ENCODE measurements at places on chromosomes 4 and X.

DNA sequence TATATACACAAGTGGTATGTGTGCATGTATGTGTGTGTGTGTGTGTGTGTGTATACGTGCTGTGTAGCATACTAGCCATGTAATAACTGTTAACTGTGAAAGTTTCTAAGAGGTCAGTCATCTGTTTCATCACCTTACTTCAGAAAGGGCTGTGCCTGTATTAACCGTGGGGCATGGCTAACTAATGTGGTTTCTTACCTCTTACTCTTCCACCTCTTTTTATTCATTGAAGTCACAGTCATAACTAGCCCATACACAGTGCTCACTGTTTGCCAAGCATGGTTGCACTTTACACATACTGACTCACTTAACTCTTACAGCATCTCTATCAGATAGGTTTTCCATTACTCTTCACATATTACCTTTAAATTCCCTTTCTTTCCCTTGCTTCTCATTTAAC, 23.7 kb upstream of the LRAT start:
- no peak for DNase-seq

DNA sequence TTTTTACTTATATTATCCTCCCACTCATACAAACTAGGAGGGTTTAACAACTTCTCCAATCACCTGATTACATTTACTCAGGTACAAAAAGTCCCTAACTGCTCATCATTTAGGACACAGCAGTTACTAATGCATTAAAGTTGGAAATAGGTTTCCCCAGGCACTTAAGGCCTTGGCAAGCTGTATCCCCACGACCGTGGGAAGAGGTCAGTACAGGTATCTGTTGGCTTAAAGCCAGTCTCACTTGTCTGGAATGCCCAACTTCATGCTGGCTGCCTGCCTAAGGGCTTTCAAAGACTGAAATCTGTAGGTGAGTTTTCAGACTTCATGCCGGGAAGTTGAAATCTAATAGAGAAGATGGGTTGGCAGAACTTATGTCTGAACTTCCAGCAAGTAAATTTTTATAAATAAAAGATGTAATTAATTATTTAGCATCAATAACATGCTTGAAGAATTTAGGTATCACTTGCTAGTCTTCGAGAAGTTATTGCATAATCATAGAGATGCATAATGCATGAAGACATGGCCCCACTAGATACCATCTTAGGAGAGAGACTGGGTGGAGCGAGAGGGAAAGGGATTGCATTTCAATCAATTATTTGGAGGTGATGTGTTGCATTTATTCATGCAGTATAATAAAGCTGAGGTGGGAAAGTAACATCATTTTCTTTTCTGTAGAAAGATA, 54.2 kb downstream of the SCD5 start:
- DNase-seq: no peak

GRCh38 chrX:41912923-41913322, 10.4 kb downstream of the CASK start:
- DNase-seq: no peak

GRCh38 chr4:15894393-15894792, 44.1 kb downstream of the FGFBP1 start:
- no peak for DNase-seq

- no peak for DNase-seq
These were observed 815.4 kb upstream of the PCDH10 start for GRCh38 chr4:132333724-132334047.

DNA sequence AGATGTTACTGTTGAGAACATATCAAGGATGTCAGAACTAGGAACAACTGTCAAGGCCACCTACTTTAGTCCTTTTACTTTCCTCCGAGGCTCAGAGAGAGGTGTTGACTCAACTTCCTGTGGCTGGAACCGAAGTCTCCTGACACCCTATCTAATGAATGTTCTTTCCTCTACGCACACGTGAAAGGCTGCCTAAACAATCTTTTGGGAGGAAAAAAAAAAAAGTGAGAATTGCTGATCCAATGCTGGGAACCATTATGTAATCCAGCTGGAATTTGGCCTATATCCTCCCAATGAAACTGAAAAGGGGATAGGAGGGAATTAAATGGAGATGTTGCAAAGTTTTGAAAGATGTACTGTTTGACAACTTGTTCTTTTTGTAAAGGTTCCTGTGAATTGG, 8.3 kb upstream of the MAP7D3 start:
- no peak for DNase-seq

- DNase-seq: no peak
These were observed 189.8 kb upstream of the AFF2 start for GRCh38 chrX:148310426-148311165.

DNA sequence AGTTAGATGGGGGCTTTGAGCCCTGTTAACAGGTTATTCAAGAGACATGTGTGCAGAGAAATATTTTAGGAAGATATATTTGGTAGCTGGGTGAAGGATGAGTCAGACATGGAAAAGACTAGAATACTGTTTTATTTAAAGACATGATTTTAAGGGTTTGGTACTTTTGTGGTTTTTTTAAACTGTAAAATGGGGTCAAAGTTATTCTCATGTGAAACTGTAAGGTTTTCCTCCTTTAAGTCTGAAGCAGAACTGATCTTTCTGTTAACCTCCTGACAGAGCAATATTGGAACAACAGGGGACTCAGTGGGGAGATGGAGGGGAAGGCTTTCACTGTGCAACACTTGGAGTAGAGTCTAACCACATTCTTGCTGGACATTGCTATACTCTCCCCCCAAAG, 112.4 kb upstream of the LSM6 start:
- DNase-seq: no peak

- DNase-seq: no peak
These were observed 327.3 kb downstream of the MAPK10 start for GRCh38 chr4:86032476-86033022.

DNA sequence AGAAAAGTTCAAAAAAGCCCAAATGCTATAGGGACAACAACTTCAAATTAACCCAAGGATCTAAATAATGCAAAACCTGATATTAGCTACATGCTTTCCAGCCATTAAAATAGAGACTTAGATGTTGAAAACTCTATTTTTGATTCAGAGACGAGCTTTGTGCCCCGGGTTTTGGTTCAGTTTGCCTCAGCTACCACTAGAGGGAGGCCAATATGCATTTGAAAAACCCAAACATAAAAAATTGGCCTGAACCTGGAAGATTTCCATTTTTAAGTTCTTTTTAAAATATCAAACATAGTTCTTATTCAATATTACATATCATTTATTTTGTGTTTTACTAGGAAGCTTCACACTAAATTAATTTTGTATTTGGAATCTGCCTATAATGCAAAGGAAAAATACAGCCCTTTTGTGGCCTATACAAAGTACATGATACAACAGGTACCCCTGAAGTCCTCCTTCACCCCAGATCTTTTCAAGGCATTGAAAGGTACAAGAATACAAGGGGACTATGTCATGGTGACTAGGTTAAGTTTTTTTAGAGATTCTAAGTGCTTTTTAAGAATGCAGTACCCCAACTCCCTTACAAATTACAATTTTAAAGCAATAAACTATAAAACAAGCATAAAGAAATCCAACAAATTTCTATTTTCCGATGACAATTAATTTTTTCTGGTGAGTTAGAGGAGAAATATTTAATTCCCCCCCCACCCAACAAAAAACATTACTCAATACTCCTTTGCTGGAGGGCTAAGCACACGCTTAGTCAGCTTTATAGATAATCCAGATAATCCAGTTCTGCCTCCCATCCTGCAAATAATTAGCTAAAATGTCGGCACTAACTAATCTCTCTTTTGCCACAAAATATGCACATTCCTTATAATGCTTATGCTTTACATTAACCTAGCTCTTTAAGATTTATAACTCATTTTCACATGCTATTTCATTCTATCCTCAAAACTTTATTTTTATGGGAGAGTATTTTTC, 97.7 kb upstream of the PTPN13 start:
- peak; percentile 68 for DNase-seq

DNA sequence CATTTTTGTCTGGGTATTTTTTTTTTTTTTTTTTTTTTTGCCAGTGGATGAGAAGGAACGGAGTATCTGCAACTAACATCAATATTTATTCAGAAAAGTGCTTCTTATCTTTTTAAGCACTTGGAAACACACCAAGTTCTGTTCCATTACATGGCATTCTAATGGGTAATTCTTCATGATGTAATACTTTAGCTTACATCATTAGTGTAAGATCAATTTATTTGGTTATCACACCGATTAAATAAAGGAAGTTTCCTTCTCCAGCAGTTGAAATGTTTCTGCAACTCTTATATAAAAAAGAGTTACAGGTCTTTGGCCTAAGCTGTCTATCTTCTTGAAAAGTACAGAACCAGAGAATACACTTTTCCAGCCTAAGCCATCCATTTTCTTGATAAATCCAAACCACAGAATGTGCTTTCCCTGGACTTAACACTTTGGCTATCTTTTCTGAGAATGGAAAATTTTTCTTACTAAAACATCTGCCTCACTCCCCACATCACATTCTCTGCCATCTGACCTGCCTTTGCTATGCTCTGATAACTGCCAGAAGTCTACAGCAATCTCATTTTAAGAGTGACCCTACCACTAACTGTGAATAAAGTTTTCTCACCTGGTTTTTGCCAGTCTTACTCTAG, 191.9 kb upstream of the MAB21L2 start:
- no peak for DNase-seq

DNA sequence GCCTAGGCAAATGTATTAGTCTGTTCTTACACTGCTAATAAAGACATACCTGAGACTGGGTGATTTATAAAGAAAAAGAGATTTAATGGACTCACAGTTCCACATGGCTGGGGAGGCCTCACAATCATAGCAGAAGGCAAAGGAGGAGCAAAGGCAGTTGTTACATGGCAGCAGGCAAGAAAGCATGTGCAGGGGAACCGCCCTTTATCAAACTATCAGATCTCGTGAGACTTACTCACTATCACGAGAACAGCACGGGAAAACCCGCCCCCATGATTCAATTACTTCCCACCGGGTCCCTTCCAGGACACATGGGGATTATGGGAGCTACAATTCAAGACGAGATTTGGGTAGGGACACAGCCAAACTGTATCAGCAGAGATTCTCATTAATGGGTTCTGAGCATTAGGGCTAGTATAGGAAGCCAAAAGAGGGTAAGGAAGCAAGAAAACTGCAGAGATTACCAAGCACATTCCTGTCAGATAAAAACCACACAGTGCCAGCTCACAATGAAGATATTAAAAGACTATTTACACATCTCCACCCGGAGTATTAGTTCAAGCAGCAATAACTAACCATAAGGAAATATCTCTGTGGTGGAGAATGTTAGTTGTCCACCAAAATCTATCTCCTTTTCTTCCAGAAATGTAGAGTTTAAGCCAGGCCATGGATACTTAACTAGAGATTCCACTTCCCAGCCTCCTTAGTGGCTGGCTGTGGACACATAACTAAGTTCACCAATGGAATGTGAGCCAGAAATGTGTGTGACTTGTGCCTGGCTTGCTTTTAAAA, 61.2 kb upstream of the HOPX start:
- no peak for DNase-seq
